ENCODE measurements at places on chromosomes 6 and 20. TPM values are rescaled to one million over a fixed set of nuclear protein-coding genes. Genes with fewer than 3 reads are reported as not detected.

The DEFB112 gene
- total RNA-seq, result not detected

The PACRG gene
- total RNA-seq, result 0.59 TPM

The CGA gene
- not detected for total RNA-seq

The JPH2 gene
- 0.49 TPM for total RNA-seq

The RIPPLY2 gene
- 6.5 TPM for total RNA-seq

The LST1 gene
- not detected for total RNA-seq

The CFAP61 gene
- total RNA-seq, result 0.28 TPM

The PHACTR1 gene
- total RNA-seq, result 0.05 TPM

The RSPO4 gene
- 0.54 TPM for total RNA-seq

Measured in Panc1 (cell line).